ENCODE measurements at places on chromosomes 6 and 20.
A peak's percentile ranks its signal among the peaks of the same experiment; 100 is the strongest.

GRCh38 chr6:36915599-36915998 lies 29.8 kb downstream of the C6orf89 start:
- no peak for DNase-seq

- no peak for DNase-seq
Measured at GRCh38 chr6:24752503-24752902, 22.2 kb upstream of the GMNN start.

DNA sequence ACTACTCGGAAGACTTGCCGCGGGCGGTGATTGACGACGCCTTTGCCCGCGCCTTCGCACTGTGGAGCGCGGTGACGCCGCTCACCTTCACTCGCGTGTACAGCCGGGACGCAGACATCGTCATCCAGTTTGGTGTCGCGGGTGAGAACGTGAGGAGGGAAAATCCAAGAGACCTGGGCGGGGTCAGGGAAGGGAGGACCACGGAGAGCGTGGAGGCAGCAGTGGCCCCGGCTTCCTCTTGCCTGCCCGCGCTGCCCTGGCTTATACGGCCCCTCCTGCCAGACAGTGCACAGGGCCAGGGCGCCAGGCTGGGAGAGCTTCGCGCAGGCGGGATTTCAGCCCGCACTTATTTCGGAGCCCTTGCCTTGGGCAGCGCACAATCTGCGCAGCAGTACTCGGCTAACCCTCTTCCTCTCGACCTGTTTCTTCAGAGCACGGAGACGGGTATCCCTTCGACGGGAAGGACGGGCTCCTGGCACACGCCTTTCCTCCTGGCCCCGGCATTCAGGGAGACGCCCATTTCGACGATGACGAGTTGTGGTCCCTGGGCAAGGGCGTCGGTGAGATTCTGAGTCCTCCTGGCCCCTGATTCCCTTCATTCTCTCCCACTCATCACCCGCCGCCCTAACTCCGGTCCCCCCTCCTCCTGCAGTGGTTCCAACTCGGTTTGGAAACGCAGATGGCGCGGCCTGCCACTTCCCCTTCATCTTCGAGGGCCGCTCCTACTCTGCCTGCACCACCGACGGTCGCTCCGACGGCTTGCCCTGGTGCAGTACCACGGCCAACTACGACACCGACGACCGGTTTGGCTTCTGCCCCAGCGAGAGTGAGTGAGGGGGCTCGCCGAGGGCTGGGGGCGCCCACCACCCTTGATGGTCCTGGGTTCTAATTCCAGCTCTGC lies 2.0 kb downstream of the MMP9 start:
- no peak for DNase-seq

- no peak for DNase-seq
Measured at GRCh38 chr6:90154755-90155470, 141.7 kb downstream of the BACH2 start.

DNA sequence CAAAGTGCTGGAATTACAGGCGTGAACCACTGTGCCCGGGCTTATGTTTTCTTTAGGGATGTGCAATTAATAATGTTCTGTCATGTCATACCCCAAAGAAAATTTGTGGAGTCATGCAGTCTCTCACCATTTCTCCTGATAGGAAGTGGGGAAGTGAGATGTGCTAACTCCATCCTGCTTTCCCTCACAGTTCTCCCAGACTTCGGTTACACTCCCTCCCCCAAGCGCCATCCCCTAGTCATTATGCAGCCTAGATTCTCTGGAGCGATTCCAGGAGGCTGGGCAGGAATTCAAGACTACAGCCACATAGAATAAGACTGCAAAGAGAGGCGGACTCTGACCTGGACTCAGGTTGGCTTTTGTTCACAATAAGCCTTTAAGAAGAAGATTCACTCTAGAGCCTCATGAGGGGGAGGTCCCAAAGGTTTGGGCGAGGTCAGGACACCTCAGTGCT lies 271.4 kb downstream of the ALDH8A1 start:
- no peak for DNase-seq

DNA sequence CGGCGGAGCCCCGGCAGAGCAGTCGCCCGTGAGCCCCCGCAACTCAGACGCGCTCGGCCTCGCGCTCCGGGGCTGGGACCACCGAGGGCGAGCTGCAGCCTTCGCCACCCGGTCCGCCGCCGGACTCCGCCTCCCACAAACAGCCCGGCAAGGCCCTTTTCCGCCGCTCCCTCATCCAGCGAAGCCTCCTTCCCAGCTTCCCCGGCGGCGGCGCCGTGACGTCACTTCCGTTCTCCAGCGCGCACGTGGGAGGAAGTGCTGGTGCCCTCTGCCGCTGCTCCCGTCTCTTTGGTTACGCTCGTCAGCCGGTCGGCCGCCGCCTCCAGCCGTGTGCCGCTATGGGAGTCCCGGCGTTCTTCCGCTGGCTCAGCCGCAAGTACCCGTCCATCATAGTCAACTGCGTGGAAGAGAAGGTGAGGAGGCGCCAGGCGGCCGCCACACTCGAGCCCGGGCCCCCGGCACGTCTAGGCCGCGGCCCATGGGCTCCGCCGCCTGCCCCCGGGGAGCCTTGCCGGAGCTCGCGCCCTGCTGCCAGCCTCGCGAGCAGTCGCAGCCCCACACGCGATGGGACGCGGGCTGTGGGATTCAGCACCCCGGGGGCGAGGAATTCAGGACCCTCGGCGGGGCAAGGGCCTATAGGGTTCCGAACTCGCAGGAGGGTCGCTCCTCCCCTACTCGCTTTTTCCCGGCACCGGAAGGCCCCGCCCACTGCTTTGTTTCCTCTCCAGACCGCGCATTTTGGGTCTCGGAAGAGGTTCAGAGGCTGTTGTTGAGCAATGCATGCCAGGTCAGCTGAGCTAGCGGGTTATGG lies at the start of gene XRN2:
Gene XRN2, plus strand, starts transcription at position 271 of the 811 bp plus-strand sequence. Its CDS starts 68 bp downstream, at position 339.
- peak; percentile 81 for DNase-seq

- DNase-seq = no peak
Measured at GRCh38 chr6:37396571-37397180, 36.3 kb upstream of the CMTR1 start.

DNA sequence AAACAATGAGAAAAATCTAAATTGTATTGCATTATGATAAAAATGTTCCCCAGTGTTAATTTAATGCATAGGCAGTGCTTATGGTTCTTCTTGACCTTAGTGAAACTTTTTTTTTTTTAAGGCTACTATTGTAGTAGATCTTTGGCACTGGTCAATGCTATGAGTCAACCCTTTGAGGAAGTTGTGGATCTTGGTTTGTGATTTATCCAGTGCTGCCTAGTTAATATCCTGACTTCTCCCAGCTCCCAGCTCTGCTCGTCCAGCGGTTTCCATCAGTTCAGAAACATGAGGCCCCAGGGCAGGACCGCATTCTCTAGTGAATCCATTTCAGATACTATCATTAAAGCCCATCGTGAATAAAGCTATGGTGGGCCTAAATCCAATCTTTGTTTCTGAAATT lies 364.5 kb upstream of the JARID2 start:
- DNase-seq = peak; percentile 9

GRCh38 chr20:33169176-33169794 lies 1.3 kb downstream of the BPIFA2 start:
- DNase-seq = no peak

DNA sequence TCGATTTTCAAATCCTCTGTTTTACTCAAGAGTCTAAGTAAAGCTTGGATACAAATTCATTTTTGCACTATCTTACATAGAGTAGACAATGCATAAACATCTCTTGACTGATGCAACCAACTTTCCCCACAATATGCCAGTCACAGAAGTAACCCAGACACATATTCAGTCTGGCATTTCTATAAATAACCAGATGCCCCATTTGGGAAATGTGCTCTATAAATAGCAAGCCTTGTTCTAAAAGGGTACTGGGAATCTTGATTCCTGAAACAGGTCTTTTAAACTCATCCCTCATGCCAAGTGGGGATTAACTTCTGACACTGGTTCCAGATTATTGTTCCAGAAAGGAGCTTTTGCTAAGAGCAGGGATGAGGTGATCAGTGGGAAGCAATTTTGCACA lies 411.7 kb downstream of the EPM2A start:
- no peak for DNase-seq

- DNase-seq = no peak
Measured at GRCh38 chr20:36784116-36784515, 10.6 kb upstream of the DSN1 start.

- peak; percentile 72 for DNase-seq
Measured at GRCh38 chr6:41682056-41682477, 43.8 kb downstream of the MDFI start.

DNA sequence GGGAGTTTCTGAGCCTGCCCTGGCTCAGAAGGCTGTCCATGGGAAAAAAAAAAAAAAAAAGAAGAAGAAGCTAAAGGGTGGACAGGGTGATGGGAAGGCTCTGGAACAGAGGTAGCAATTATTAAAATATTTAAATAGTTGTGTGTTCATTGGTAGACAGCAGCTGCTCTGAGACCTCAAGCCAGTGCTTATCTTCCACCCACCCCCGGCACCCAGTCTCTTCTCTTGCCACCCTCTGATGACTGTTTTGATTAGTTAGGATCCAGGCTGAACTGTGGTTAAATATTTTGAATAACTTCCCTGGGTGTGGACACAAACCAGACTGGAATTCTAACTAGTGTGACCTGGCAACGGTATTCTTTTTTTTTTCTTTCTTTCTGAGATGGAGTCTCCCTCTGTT lies 16.9 kb upstream of the SRSF3 start:
- peak; percentile 97 for DNase-seq

- DNase-seq = no peak
Measured at GRCh38 chr6:81808851-81809570, 56.5 kb upstream of the TENT5A start.

GRCh38 chr6:30880698-30881252 lies 3.5 kb upstream of the DDR1 start:
- DNase-seq = no peak

GRCh38 chr20:47850146-47850545 lies 64.9 kb upstream of the SULF2 start:
- no peak for DNase-seq

- no peak for DNase-seq
Measured at GRCh38 chr6:113833537-113833936, 23.6 kb upstream of the MARCKS start.

GRCh38 chr6:84330325-84330724 lies 102.9 kb upstream of the CEP162 start:
- no peak for DNase-seq

DNA sequence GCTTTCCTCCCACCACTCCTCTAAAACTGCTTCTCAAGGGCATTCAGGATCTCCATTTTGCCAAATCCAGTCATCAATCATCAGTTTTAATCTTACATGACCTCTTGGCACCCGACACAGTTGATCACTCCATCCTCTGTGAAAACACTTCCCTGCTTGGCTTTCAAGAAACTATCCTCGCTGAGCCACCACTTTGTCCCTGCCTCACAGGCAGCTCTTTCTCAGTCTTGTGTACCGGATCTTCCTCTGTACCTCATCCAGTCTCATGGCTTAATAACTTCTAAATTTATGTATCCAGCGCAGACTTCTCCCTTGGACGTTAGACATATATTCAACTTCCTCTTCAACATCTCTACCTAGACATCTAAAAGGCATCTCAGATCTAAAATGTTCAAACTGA lies 89.9 kb downstream of the BTBD9 start:
- no peak for DNase-seq

GRCh38 chr20:62907384-62908317 lies 18.7 kb downstream of the DIDO1 start:
- no peak for DNase-seq

- no peak for DNase-seq
Measured at GRCh38 chr6:158782432-158783166, 36.6 kb downstream of the EZR start.

DNA sequence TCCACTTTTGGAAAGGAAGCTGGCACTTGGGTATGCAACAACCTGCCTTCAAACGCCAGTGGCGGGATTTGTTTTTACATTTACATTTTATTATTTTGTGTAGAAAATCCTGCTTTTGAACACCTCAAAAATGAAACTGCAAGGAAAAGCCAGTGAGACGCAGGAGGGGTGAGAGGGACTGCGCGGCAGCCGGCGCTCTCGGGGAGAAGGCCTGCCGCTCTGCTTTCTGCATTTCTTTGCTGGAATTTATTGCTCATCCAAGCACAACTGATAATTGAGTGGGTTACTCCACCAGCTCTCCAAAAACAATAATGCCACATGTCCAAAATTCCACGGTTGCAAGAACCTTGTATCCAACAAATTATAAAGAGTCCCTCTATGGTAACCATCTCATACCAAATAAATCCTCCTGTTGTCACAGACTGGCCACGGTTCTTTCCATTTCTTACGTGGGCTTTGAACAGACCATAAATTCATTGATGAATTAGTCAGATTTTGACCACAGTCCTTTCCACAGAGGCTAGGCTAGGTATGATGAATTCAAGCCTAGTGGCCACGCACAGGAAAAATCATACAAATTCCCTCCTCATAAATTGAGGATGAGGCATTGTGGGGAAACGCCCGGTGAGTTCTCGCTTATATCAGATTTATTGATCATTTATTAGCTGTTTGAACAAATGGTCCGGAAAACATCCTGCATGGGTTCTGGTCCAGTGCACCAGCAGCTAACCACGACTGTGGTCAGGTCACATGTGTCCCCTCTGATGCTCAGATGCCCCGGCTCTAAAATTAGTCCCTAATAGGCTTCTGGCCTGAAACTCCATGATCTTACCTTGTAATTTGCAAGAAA lies 31.6 kb upstream of the FOXC1 start:
- DNase-seq = no peak

DNA sequence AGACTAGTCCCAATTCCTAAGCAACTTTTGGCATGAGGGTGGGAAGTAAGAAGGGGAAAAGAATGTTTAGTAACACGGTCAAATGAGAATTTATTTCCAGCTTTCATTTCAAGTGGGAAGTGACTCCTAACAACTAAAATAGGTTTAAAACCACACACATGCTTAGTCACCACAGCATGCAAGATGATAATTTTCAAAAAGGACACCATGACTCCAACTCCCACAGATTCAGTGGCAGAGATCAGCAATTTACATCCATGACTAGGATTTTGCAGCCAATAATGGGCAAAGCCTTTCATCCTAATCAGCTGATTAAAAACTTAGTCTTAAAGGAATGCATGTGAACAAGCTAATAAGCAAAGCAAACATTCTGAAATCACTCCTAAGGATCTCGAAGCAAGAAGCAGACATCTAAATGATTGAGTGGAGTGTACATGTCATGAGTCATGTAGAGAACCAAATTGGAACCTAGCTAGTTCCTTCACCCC lies 48.1 kb upstream of the GCLC start:
- DNase-seq = no peak

DNA sequence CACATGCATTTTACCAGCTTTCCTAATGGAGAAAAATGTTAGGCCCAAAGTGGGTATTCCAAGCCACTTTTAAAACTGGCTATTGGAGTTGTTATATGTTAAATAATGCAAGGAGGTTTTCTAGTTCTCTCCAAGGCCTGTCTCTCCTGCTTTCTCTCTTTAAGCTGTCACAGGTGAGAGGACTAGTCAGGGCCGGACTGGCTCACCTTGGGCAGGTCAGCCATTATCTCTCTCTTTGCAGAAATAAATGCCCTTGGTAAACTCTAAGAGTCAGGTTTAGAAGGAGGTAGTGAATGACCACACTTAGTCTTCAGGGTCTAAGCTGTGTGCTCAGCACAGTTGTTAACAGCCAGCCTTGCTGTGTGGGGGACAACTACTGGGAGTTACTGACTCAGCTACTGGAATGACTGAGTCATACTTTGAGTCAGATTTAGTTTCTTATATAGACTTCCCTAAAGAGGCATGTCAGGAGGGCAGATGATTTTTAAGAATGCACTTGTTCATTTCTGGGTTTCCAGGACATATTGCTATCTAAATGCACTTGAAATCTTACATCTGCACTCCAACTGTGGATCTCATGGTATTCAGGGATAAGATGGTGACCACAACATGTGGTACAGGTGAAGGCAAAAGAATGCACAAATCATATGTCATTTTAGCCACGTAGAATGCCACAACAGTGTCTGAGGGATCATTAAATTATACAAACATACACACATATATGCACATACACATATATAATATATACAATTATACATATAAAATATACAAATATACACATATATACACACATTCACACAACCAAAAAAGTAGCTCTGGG lies 719.4 kb downstream of the EPM2A start:
- DNase-seq = peak; percentile 90

All from HS-27A (cell line).